Fibroblast of lung (primary cell): ENCODE measurements at places on chromosomes 7 and 10. TPM values are rescaled to one million over a fixed set of nuclear protein-coding genes. Genes with fewer than 3 reads are reported as not detected.
A peak's percentile ranks its signal among the peaks of the same experiment; 100 is the strongest.

GRCh38 chr10:20405761-20406160, 491.4 kb downstream of the NEBL start:
- no peak for DNase-seq
- H3K4me3 ChIP-seq = no peak overlapping the region
- no peaks in the 10 kb centered on the region for H3K27me3 ChIP-seq
- H3K4me1 ChIP-seq = no peaks in the 10 kb centered on the region
- no peak overlapping the region for H3K27ac ChIP-seq

- DNase-seq = no peak
- no peak overlapping the region for H3K4me3 ChIP-seq
- H3K36me3 ChIP-seq = no peaks in the 10 kb centered on the region
Observed at GRCh38 chr7:46173476-46174195, 252.6 kb upstream of the IGFBP3 start.

- DNase-seq = peak; percentile 54
- H3K4me3 ChIP-seq = no peak overlapping the region
- no peak overlapping the region for H3K27ac ChIP-seq
- H3K36me3 ChIP-seq = no peaks in the 10 kb centered on the region
Observed at GRCh38 chr7:112437072-112437471, 13.2 kb upstream of the IFRD1 start.

PILRA gene
- 0.15 and 0.20 TPM in 2 replicates for polyA plus RNA-seq

DNA sequence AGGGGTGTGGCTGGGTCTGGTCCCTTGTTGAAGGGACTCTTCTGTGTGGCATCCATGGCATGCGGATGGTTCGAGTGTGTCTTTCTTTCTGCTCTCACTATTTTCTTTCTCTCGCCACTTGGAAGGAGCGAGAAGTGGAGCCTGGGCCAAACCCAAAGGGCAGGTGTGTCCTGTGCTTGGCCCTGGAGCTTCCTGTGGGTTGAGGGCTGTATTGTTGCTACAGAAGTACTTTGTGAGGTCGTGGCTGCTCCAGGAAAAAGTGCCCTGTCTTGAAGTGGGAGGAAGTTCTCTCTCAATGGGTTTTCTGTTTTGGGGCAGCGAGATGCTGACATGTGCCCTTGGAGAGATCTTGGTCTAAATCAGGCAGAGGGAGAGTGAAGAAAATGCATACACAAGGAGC, 72.0 kb downstream of the DOCK1 start:
- DNase-seq = no peak
- H3K4me1 ChIP-seq = peaks cover 11% of the 10 kb centered on the region
- H3K36me3 ChIP-seq = no peaks in the 10 kb centered on the region
- no peaks in the 10 kb centered on the region for H3K27me3 ChIP-seq
- H3K4me3 ChIP-seq = no peak overlapping the region
- no peak overlapping the region for H3K27ac ChIP-seq

- H3K4me1 ChIP-seq = no peaks in the 10 kb centered on the region
- H3K27ac ChIP-seq = no peak overlapping the region
- peaks cover 6% of the 10 kb centered on the region for H3K36me3 ChIP-seq
- H3K4me3 ChIP-seq = no peak overlapping the region
Observed at GRCh38 chr7:24869572-24869971, 110.4 kb downstream of the OSBPL3 start.

DNA sequence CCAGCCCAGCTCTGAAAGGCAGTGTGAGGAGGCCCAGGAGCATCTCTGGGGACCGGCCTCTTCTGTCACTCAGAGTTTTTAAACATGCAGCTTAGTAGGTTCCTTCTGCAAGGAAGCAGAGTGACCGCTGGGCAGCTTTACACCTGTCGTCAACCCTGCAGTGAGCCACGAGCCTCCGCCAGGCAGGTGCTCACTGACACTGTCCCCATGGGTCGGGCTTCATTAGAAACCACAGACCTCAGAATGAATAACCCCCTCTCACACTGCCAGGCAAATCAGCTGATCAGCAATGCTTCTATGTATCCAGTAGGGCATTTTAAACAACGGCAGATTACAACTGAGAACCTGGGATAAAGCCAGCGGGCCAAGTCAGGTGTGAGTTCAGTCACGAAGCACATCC, 106.1 kb downstream of the MAD1L1 start:
- no peak for DNase-seq
- no peaks in the 10 kb centered on the region for H3K36me3 ChIP-seq

SEC61G gene
- 514 and 623 TPM in 2 replicates for polyA plus RNA-seq

DNA sequence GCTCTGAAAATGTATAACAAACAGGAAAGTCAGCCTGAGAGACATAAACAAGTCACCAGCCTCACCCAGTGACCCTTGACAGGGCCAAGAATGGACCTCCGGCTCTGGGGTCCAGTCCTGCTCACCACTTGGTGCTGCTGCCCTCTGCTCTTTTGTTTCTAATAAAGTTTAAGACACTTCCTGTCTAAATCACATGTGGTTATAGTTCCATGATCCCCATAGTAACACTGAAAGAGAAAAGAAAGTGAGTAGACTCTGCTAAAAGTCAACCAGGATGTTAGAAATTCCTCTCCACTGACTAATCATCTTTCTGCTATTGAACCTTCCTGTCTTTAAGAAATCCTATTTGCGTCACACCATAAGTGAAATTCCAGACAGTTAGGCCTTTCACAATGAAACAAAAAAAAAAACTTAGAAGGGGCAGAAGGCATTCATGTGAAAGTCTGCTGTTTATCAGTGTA, 179.2 kb upstream of the BET1 start:
- H3K27me3 ChIP-seq = no peaks in the 10 kb centered on the region
- peak; percentile 99 for DNase-seq

- H3K4me1 ChIP-seq = no peaks in the 10 kb centered on the region
- no peak overlapping the region for H3K4me3 ChIP-seq
- no peaks in the 10 kb centered on the region for H3K36me3 ChIP-seq
Observed at GRCh38 chr10:111057006-111057405, 19.8 kb upstream of the ADRA2A start.

DNA sequence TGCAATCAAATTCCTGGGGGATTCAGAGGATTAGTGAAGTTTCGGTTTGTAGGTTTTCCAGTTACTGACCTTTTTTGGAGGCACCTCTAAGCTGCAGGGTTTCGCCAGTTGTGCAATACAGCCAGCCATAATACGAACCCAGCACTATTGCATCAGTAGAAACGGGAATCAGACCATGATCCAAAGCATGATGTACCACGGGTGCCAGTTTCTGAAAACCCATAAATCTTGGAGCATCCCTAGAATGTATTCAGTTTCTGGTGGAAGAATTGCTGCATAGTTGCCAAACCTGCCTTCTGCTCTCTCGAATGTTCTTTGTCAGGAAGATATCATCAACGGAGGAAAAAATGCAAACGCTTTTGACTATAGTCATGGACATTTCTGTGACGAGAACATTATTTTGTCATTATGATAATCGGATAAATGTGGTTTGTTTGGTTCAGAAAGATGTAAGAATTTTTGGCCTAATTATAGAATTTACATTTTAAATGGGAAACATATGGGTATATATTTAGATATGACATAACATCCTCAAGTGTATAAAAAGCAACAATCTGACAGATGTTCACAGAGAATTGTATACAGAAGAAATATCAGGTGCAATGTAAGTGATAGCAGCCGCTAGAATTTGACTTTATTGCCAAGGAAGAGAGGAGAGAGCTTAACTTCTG, 186.2 kb upstream of the PRKCQ start:
- H3K4me1 ChIP-seq = peaks cover 4% of the 10 kb centered on the region
- peak overlapping the region; percentile 5 for H3K4me3 ChIP-seq
- no peak overlapping the region for H3K27ac ChIP-seq

VWDE gene
- polyA plus RNA-seq = 0.07 and 0.09 TPM in 2 replicates

DNA sequence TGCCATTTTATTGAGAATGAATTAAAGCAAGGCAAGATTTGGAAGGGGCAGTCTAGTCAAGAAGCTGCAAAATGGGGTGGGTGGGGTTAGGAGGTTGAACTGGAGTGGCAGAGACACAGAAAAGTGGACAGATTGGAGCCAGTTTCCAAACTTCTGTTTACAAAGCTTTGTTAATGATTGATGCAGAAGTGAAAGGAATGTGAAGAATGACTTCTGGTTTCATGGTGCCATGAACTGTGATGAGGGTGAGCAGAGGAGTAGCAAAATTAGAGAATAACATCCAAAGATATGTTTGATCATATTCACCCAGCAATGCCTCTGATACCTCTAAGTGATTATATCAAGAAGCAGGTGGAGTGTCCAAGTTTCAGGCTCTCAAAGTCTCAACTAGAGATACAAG, 1118.0 kb upstream of the C7orf33 start:
- no peaks in the 10 kb centered on the region for H3K36me3 ChIP-seq
- no peak overlapping the region for H3K27ac ChIP-seq
- no peaks in the 10 kb centered on the region for H3K27me3 ChIP-seq
- no peaks in the 10 kb centered on the region for H3K4me1 ChIP-seq

AOAH gene
- polyA plus RNA-seq = not detected in 2 replicates
